ENCODE measurements at places on chromosomes 3 and 15.

DNA sequence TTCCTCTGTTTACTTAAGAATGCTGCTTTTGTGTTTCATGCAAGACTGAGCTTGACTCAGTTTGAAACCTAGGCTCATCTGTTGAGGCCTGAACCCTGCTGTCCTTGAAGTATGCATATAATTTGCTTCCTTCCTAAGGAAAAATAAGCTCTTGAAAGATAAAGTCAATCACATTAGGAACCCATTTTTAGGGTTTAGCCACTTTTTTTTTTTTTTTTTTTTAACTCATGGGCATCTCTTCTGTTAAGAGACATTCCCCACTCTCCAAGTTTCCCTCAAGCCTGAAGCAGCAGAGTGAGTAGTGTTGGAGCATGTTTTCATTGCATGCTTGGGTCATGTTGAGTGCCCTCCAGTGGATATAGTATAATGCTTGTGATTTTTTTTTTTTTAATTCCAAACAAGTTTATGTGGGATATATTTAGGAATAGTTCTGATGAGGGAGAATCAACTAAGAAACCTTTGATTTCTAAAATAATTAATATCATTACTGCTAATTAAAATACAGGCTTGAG is 3.6 kb downstream of the CTNNB1 start:
- no peak for DNase-seq

GRCh38 chr3:188439080-188439479 is 285.1 kb downstream of the LPP start:
- no peak for DNase-seq

GRCh38 chr15:49467746-49468480 is 44.9 kb downstream of the FGF7 start:
- no peak for DNase-seq

DNA sequence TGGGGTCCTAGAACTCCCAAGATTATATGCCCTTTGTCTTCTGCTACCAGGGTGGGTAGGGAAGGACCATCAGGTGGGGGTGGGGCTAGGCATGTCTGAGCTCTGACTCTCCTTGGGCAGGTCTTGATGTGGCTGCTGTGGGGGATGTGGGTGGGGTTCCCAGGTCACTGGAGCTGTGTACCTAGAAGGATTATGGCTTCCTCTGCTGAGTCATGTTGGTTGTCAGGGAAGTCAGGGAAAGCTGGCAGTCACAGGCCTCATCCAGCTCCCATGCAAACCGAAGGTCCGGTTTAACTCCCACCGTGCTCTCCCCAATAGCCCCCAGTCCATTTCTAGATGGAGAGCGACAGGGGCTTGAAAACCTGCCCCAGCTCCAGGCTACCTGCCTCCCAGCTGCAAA is 35.2 kb downstream of the EID1 start:
- no peak for DNase-seq

GRCh38 chr3:186025161-186025560 is 83.7 kb downstream of the ETV5 start:
- DNase-seq, result no peak

GRCh38 chr3:127566833-127567232 is 23.7 kb downstream of the TPRA1 start:
- DNase-seq, result peak; percentile 24

- no peak for DNase-seq
Observed at GRCh38 chr3:128940252-128940651, 53.6 kb downstream of the CFAP92 start.

DNA sequence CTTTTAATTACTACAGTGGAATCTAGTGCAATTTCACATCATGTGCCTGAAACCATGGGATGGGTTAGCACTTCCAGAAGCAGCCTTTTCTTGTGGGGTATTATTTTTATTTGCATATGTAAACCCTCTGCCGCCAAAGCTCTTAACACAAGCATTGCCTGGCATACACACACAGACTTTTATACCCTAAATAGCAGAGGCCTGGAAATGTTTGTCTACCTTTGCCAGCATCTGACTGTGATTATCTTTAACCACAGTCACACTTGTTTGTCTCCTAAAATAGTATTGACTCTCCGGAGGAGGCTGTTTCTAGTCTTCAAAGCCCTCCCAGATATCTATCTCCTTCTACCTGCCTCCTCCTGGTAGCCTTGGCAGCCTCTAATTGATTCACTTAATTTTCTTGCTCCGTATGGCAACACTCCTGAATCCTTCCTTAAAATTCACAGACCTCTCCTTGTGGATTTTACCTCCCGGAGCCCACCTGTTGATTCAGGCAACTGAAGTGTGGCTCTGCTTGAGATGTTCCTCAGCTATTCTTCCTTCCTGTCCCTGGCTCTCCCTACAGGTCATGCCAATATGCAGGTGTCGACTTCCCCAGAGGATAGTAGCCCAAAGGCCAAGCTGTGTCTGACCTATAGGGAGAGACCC is 127.1 kb upstream of the UMPS start:
- no peak for DNase-seq

DNA sequence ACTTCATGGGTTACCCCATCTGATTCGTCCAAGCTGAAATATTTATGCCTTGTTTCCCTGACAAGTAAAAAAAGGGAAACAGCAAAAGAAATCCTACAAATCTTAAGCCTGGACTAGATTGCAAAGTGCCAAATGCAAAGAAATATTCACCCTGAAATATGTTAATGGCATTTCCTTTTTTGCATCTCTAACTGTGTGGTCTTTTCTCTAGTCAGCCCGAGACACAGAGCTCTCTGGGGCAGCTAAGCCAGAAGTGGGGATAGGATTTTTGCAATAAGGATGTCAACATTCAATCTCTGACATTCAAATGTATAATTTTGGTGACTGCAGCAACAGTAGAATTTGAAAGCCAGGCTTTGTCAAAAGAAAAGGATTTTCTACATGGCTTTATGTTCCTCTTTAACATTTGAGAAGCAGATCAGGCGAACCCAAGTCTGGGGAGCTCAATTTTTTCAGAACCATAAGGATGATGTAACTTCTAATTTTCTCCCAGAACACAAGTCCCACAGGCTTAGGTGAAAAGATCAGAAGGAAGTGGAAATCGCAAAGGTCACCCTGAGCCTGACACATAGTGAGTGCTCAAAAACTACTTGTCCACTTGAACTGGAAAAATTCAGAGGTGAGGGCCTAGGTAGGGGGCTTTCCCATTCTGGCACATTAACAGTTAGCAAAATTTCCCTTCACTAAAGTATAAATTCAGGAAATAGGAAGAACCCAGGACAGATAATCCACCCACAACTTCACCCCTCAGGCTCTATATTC is 28.2 kb upstream of the KCNMB3 start:
- no peak for DNase-seq

- no peak for DNase-seq
Observed at GRCh38 chr15:58677426-58677825, 72.1 kb downstream of the ADAM10 start.

DNA sequence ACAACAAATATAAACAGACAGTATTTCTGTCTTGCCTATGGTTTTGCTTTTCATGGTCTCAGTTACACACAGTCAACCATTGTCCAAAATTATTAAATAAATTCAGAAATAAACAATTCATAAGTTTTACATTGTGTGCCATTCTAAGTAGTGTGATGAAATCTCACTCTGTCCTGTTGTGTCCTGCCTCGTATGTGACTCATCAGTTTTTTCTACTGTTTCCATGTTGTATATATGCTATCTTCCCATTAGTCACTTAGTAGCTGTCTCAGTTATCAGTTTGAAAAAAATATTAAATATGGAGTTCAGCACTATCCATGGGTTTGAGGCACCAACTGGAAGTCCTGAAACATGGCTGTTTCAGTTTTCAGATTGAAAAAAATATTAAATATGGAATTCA is 282.4 kb upstream of the GRM7 start:
- DNase-seq, result no peak

DNA sequence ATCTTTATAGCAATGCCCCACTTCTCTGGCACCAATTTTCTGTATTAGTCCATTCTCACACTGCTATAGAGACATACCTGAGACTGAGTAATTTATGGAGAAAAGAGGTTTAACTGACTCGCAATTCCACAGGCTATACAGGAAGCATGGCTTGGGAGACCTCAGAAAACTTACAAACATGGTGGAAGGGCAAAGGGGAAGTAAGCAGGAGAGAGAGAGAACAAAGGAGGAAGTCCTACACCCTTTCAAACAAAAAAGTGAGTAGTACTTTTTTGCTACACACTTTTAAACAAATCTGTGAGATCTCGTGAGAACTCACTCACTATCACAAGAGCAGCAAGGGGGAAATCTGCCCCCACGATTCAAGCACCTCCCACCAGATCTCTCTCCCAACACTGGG is 67.8 kb upstream of the ZBED2 start:
- DNase-seq, result no peak

DNA sequence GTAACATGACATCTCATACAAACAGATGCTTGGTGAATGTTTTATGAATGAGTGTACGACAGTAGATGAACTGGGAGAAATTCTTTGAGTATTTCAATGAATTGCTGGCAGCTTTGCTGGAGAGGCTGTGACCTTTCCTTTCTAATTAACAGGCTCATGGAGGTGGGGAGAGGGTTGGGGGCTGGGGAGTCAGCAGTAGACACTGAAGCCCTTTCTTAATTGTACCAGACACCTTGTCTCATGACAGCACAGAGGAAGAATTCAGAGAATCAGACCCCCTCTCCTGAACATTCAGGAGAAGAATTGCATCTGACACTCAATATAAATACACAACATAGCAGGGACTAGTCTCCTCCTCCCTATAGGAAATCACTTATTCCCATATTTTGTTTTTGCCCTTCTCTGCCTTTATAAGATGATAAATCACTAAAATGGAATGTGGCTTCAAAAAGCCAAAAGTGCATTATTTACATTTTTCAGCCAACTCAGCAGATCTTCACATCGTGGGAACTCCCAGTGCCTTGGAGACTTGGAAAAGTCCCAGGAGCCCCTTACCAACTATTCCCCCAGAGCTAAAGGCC is 66.2 kb upstream of the TPM1 start:
- no peak for DNase-seq

DNA sequence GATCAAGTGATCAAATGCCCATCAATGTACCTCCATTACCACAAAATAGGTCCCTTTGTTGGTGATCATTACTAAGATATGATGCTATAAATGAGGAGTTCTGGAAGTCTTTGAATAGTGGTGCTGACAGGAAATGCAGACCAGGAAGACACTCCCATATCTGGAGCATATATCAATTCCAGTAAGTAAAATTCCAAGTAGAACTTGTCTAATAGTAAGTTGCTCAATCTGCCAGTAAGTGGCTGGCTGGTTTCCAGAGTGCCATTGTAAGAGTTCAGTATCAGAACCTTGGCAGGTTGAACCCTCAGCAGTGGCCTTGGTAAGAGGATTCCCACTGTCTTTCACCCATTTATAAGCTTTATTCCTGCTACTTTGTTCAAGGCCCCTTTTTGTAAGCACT is 379.9 kb upstream of the RBMS3 start:
- no peak for DNase-seq
